ENCODE measurements at places on chromosomes 11 and 22.
A peak's percentile ranks its signal among the peaks of the same experiment; 100 is the strongest.

GRCh38 chr11:28983780-28984179 lies 875.6 kb downstream of the METTL15 start:
- DNase-seq, result no peak

- no peak for DNase-seq
These were observed 39.5 kb upstream of the CUL5 start for GRCh38 chr11:107969219-107969618.

GRCh38 chr11:69638941-69639681 lies 1.8 kb upstream of the CCND1 start:
- peak; percentile 24 for DNase-seq

- no peak for DNase-seq
These were observed 171.4 kb upstream of the CTSC start for GRCh38 chr11:88508759-88509581.

GRCh38 chr11:120830085-120830620 lies 193.7 kb upstream of the TBCEL start:
- DNase-seq, result no peak

DNA sequence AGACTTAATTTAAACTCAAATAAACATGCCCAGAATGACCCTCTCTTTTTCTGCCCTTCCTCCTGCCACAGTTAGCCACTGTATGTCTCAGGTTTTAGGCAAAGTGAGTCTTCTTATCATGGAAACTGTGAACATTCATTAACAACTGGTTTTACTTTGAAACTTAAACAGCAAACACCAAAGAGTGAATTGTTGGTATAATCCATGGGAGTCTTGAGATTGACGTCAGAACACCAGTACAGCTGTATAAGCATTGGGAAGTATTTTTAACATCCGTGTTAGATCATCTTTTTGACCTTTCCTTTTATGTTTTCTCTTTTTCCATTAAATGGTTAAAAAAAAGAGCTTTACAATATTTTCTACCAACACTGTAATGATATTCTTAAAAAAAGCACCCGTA lies 38.9 kb downstream of the ARHGEF12 start:
- DNase-seq, result no peak

DNA sequence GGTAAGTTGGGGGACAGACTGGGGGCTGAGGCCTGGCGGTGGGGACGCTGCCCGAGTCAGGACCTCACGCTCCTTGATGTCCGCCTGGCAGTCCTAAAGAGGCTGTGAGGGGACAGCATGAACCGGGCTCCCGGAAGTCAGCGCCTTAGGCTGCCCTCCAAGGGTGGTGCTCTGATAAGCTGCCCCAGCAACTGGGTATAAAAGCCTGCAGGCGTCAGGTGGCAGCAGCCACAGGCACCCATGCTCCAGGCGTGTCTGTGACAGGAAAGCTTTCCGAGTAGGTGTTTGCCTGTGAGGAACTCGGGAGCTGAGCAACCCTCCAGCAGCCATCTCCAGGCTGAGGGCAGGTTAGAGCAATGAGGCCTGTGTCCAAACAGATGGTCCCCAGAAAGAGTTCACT lies 53.0 kb downstream of the ST3GAL4 start:
- no peak for DNase-seq

GRCh38 chr11:79919350-79919749 lies 478.5 kb upstream of the TENM4 start:
- no peak for DNase-seq

- DNase-seq, result no peak
These were observed 415.9 kb downstream of the ETS1 start for GRCh38 chr11:128171506-128171905.

DNA sequence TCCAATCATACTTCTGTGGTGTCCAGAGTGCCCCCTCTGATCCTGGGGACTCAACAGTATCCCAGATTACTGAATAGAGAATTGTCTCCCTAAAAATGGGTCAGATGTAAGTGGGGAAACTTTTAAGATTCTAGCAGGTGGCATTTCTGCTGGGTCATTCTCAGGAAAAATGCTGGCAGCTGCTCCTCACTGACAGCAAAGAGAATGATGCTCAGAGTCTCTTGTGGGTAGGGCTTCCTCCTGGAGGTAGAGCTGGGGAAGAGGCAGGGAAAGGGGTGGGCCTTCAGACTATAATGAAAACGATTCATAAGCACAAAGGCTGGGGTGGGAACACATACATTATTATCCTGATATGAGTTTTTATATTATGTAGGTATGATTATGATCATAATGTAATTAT lies 647.2 kb downstream of the NELL1 start:
- DNase-seq, result no peak

GRCh38 chr22:49303781-49304461 lies 523.8 kb downstream of the BRD1 start:
- no peak for DNase-seq

GRCh38 chr22:44131412-44131811 lies 49.3 kb upstream of the PARVG start:
- DNase-seq, result no peak

DNA sequence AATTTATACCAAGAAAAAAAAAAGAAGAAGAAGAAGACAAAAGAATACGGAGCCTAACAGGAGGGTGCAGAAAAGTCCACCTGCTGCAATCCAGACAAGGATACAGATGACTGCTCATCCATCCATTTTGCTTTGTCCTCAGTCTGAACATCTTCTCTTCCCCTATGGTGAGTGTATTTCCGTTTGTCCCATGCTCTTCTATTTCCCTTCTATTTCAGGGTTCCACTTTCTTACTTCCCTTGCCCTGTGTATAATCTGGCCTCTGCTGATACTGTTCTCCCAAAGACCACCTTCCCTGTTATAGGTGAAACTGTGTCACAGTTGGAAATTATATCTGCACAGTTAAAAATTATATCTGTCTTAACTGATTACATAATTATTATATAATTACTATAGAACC lies 48.7 kb upstream of the USP47 start:
- DNase-seq, result no peak

DNA sequence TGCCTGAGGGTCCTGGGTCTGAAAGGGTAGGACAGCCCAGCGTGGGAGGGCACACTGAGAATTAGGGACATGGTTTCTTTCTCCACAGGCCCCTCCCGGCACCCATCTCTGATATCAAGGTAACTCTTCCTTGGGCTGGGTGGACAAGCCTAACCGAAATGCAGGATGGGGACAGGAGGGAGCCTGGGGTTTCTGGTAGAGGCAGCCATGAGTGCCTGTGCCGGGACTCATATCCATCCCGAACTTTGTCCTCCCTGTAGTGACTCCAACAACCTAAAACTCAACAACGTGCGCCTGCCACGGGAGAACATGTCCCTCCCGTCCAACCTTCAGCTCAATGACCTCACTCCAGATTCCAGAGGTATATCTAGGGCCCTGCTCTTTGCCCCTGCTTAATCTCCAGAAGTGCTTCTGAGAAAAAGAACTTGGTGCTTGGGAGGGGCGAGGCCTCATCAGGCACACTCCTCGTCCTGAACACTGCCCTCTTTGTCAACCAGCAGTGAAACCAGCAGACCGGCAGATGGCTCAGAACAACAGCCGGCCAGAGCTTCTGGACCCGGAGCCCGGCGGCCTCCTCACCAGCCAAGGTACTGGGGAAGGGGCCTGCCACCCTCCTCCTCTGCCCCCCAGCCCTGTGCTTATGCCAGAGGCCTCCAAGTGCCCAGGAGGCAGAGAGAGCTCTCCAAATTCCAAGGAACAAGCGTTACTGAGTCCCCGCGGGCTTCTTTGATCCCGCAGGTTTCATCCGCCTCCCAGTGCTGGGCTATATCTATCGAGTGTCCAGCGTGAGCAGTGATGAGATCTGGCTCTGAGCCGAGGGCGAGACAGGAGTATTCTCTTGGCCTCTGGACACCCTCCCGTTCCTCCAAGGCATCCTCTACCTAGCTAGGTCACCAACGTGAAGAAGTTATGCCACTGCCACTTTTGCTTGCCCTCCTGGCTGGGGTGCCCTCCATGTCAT lies 3.1 kb downstream of the TMEM25 start:
- no peak for DNase-seq

GRCh38 chr11:47394322-47395222 lies 13.8 kb upstream of the SLC39A13 start:
- peak; percentile 59 for DNase-seq

GRCh38 chr11:24833573-24833972 lies 336.7 kb downstream of the LUZP2 start:
- DNase-seq, result no peak

- DNase-seq, result no peak
These were observed 9.9 kb upstream of the SLC37A2 start for GRCh38 chr11:125053167-125053566.

DNA sequence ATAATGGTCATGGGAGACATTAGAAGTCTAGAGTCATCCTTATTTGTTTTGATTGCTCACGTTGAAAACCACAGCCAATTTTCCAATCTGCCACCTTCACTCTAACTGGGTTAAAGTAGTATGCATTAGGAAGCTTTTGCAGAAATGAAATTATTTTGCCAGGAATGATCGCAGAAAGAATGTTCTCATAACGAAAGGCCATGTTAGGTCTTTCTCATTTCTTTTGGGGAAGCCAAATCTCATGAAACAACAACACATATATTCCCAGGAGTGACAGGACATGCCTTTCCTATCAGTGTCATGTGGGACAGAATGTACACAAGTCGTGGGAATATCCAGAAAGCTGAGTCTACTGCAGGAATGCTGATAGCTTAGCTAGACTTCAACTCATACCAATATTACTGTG lies 386.3 kb downstream of the AASDHPPT start:
- DNase-seq, result no peak

- DNase-seq, result no peak
These were observed 855.0 kb downstream of the METTL15 start for GRCh38 chr11:28963187-28963586.

DNA sequence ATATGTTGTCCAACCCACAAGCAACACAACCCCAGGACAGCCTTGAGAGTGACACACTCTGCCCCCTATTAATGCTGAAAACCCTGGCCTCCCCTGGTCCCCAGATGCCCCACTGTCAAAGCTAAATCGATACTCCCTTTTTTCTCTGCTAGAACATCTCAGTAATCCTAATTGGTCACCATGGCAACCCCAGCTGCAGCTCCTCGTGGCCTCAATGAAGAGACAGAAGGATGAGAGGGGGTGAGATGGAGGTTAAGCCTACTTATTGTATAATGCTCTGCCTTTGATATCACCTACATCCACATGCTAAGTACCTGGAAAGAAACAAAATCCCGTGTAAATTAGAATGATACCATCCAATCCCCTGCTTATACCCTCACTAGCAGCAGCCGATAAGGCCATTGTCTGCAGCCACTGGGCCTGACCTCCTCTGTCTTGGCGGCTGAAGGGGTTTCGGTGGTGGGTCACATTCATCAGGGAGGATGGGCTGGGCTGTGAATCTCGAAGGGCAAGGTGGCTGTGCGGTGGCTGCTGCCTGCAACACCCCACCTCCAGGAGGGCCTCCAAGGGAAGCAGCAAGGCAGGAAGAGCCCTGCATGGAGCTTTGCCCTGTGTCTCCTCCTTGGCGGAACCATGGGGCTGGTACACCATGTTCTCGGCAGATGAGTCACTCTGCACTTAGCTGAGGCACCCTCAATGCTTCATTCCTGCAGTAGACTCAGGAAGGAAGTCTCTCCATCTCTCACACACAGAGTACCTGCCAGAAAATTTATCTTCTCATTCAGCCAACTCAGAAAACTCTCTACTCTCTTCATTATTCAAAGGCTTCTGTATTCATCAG lies 399.5 kb downstream of the BUD13 start:
- no peak for DNase-seq

GRCh38 chr22:48511781-48512327 lies 1315.8 kb downstream of the BRD1 start:
- no peak for DNase-seq

- no peak for DNase-seq
These were observed 50.3 kb downstream of the TRIOBP start for GRCh38 chr22:37747080-37747714.

DNA sequence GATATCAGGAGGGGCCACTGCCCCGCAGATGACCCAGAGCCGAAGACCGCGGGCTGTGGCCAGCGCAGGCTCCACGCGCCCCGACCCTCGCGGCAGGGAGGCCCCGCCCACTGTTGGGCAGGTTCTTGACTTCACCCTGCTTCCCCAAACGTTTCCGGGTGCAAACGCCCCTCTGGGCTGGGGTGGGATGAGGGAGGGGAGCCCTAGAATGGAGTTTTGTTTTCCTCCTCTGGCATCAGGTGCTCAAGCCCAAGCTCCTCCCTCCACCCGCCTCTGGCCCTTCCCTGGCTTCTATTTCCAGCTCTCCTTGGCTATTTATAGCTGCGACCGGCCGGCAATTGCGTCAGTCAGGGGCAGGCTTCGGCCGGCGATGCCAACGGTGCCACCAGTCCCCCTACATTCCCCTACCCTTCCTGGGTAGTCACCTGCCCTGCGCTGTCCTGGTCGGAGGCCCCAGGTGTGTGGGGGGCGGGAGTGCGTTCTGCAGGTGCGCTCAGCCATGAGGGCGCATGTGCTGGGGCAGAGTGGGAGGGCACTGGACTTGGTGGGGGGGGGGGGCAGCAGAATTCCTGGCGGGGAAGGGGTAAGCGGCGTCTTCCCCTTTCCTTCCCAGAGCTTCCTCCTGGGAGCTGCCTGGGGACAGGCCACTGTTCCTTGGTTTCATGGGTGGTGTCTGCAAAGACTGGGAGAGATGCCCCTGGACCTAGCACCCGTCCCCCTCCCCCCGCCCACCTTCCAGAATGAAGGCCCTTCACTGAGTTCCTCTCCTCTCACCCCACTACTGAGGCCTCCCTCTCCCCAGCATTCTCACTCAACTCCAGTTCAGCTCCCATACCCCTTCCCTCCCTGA lies 23.6 kb downstream of the DUSP8 start:
- no peak for DNase-seq

GRCh38 chr11:128916681-128917080 lies 25.5 kb downstream of the KCNJ5 start:
- DNase-seq, result no peak

DNA sequence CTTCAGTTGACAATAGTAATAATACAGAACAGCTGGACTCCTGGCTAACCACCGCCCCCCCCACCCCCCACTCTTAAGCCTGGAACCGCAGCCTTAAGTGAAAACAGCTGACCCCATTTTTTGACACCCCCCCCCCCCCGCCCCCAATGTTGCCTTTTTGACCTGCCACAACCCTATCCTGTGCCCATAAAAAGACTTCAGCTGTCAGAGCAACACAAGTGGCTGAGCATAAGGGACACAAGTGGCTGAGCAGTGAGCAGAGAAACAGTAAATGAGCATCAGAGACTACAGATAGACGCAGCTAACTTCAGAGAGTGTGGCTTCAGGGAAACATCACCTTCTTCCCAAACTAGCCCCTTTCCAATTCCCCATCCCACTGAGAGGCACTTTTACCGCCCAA lies 1493.8 kb downstream of the LRRC4C start:
- DNase-seq, result no peak

DNA sequence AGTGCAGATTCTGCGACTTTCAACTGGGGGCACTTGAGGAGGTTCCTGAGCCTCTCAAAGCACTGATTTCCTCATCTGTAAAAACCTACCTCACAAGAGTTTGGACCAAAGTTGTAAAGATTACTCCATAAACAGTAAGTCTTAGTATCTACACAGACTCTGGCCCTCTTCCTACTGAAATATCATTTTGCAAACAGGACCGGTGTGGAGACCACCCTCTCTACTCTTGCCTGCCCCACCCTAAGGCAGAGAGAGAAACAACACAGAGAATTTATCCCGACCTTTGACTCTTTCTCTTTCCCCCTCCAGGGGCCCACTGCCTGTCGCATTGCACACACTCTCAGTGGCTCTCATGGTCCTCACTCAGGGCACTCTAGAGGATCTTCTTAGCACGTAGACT lies 117.9 kb upstream of the LDLRAD3 start:
- no peak for DNase-seq
